ENCODE measurements at places on chromosomes 6 and 20.

- DNase-seq = no peak
These were observed 40.2 kb upstream of the FAM50B start for GRCh38 chr6:3808759-3809514.

- DNase-seq = no peak
These were observed 1.5 kb downstream of the FOXQ1 start for GRCh38 chr6:1313384-1313766.

GRCh38 chr6:444653-445275, 53.2 kb downstream of the IRF4 start:
- no peak for DNase-seq

- no peak for DNase-seq
These were observed 145.1 kb upstream of the NRSN1 start for GRCh38 chr6:23980965-23981364.

DNA sequence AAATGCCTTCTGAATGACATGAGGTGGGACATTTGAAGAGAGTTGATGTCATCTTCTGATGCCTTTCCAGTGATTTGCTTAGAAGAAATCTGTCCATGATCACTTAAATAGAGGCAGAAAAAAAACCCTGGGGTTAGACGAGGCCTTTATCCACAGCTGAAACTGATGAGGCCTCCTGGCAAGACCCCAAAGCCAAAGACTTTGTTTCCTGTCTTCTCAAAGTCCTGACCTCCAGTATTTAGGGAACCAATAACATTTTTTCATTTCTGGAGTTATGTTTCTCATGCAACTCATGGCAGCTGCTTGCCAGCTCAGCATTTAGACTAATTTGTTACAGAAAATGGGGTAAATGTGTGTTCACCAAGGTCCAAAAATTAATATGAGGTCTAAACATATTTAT, 248.0 kb upstream of the PRDM1 start:
- DNase-seq = no peak

- peak; percentile 2 for DNase-seq
These were observed 38.7 kb downstream of the GSTA2 start for GRCh38 chr6:52724406-52725121.

GRCh38 chr6:105560611-105561066, 157.8 kb upstream of the PREP start:
- no peak for DNase-seq

DNA sequence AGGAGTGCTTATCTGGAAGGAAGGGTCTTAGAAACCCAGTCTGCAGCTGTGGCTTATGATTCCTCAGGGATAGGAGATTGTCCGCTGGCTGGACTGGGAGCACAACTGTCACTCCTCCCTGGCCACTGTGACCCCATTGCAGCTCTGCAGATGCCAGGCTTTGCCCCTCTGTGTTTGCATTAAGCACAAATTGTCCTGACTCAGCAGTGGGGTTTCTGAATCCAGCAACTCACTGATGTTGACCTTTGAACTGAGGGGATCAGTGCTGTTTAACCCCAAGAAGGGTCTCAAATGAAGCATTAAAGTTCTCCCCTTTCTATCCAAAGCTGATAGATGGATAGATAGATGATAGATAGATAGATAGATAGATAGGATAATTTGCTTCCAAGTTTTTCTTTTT, 29.5 kb downstream of the DACT2 start:
- no peak for DNase-seq

- DNase-seq = no peak
These were observed 13.9 kb upstream of the MDGA1 start for GRCh38 chr6:37711331-37712241.

DNA sequence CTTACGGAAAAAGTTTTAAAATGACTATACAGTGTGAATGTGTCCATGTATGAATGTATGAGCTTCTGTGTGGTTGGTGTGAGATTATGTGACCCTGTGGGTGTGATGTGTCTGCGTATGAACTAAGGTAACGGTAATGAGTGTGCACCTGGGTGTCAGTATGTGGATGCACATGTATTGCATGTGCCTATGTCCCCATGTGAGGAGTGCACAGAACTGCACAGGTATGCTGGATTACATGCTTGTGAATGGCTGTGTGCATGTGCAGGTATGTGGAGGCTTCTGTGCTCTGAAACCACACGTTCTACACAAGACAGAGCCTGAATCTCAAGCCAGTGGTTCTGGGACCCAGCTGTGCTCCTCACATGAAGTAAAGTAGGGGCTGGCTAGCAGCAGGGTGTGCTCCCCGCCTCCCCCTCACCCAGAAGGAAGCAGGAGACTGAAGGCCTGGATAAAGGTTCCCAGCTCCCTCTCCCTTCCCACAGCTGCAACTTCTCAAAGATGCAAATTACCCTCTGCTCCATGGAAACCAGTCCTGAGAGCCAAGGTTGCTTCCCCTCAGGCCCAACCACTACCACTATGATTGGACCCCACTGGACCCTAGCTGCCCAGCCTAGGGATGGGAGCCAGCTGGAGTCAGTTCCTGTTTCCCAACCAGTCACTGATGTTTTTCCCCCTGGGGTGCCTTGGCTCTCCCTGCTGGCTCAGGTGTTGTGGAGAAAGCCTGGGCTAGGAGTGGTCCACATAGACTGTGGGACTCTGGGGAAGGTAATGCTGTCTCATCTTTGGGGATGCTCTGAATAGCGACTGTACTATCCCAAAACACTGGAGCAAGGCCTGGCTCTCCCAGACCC, 24.8 kb upstream of the SPDEF start:
- DNase-seq = no peak
